ENCODE measurements at places on chromosomes 12 and 14.

DNA sequence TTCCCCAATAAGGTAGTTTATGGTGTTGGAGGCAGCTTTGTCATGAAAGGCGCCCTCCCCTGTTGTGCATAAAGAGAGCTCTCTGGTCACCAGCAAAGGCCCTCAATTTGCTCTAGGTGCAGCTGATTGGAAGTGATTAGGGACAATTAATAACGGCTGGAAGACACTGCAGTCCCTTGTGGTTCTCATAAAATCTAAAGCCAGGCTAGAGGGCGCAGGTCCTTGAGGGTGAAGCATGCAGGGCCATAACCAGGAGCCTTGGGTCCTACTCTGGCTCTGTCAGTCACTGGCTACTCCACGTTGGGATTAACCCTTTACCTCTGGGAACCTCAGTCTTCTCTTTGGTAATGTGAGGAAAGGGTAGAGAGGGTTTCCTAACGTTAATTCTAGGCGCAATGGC, 1.9 kb downstream of the DAAM1 start:
- no peak for DNase-seq

GRCh38 chr14:101859538-101859902, 98.0 kb downstream of the PPP2R5C start:
- no peak for DNase-seq

GRCh38 chr12:750366-751191, 1.8 kb upstream of the WNK1 start:
- no peak for DNase-seq

DNA sequence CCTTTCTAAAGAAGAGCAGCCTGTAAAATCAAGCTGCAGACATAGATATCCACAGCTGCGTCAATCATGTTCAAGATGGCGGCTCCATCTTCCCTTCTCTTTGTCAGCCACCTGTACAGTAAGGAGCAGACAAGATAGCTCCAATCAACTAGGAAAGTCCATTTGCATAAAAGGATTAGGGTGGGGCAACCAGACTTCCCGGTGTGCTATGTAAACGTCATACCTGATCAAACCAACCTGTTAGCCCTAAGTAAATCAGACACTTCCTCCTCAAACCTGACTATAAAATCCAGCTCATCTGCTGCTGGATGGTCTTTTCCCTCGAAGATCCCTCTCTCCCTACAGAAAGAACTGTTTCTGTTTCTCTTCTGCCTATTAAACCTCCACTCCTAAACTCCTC, 60.1 kb downstream of the BCAT1 start:
- no peak for DNase-seq

- no peak for DNase-seq
Observed at GRCh38 chr12:8145754-8146441, 10.9 kb upstream of the ZNF705A start.

- DNase-seq, result no peak
Observed at GRCh38 chr12:61993734-61994345, 266.4 kb upstream of the USP15 start.

All from stimulated activated CD8-positive, alpha-beta memory T cell treated with anti-CD3 and anti-CD28 coated beads, Interleukin-7, amount 100 ng/mL, for 1 hour (primary cell).